ENCODE measurements at places on chromosomes 5 and 9. TPM values are rescaled to one million over a fixed set of nuclear protein-coding genes. Genes with fewer than 3 reads are reported as not detected.

DNA sequence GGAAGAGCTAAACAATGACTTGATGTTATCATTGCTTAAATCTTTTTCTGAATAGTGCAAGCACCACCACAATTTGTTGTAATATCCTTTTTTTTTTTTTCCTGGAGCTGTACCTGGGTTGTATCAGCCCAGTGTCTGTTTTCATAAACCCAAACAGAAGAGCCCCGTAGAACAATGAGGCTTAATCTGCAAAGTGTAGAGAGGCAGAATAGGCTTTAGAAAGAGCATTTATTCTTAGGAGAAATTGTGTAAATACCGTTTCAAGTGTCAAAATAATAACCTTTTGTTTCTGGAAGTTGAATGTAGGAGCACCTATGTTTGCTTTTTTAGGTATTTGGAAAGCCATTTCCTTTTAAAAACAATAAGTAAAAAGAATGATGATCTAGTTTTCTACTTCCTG is 26.4 kb downstream of the RGS7BP start:
- no peak for DNase-seq

DNA sequence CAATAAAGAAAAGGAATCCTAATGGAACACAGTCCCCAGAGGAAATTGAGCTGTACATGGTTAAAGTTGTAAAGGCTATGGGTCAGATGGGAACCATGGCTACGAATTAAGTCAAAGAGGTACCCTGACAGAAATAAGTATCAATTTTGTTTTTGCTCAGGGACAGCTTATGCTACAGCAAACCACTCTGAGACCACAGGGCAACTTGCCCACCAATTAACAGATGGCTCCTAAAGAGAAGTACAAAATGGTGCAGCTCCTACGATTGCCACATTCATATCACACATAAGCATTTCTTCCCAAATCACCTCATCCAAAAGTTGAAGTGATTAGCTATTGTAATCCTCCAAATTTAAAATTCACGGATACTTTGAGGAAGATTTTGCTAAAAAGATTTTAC is 83.0 kb downstream of the ELAVL2 start:
- DNase-seq: no peak

- no peak for DNase-seq
These were observed 138.9 kb upstream of the CDKN2B start for GRCh38 chr9:22147813-22148527.

DNA sequence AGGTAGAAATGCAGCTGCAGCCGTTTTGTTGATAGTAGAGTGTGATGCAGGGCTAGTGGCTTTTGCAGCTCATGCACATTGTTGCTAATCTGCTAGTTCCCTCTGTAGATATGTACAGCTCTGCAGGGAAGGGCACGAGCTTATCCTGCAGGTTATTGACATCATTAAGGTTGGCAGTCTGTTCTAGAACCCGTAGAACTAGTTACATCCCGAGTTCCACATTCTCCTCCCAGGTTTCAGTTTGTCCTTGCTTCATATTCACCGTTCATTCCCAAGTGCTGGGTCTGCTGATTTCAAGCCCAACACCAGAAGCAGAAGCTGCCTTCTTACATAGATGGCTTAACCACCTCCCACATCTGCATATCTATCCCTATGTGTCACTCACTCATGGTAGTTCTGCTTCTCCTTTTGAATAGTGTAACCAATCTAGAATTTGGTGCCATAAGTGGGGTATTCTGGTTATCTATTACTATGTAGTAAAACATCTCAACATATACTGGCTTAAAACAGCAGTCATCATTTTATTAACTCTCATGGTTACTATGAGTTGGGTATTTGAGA is 38.1 kb downstream of the CRHBP start:
- no peak for DNase-seq

The OTP gene
- 0.16 TPM for total RNA-seq

DNA sequence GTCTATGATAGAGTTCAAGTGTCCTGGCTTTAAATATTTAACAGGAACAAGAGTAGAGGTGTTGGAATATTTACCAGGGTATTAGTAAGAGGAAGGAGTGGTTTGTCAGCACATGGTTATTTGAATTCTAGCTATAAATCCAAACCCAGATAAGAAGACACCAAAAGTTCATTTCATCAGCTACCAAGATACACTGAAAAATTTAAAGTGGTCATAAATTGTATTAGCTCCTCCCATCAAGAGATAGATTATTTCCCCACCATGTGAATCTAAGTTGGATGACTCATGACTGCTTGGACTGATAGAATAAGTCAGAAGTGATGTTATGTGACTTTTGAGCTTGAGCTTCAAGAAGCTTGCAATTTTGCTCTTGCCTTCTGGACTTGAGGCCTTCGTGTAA is 72.1 kb upstream of the GRAMD2B start:
- peak; percentile 31 for DNase-seq

Measured in K562 (cell line).